ENCODE measurements at places on chromosomes 5 and 9.

- no peak for DNase-seq
Observed at GRCh38 chr5:103929338-103930013, 366.9 kb upstream of the NUDT12 start.

DNA sequence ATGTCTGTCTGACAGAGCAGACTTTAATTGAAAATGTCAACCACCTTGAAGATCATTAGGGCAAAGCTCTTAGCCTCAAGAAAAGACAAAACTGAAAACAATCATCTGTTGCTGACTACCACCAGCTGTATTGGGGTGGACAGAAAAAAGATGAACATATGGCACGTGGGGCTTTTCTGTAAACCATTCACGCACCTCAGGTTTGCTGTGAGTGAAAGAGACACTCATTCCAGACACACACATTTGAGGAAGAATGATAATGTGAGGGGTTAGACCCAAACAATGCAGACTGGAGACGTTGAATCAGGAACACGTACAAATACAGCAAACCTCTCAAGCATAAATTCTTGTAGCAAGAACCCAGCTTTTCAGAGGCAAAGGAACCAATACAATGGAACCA, 158.7 kb downstream of the EBF1 start:
- no peak for DNase-seq

- no peak for DNase-seq
Observed at GRCh38 chr5:115428248-115428647, 116.3 kb downstream of the FEM1C start.

DNA sequence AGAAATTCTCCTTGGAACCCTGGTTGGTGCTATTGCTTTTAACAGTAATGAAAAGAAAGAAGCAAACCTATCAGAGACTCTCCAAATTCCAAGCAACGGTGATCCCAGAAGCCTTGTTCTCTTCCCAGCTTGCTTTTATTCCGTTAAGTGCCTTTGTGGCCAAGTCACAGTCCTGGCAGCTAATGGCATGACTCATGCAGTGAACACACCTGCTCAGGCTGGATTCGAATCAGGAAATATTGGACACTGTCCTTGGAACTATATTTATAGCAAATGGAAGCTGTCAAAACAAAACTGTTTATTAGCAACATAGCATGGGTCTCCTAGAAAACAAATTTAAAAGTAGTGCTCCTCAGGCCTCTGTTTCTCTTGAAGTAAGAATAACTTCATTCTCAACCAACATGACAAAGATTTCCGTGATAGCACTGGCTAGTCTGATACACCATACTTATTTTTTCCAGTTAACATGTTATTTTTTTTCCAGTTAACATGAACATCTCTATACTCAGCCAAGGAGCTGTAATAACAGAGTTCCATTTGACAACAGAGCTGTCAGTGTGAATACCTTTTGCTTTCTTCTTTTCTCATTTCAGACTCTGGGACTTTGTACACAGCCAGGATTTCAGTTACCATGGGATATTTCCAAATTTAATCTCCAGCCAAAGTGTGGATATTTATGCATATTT, 502.4 kb downstream of the GADD45G start:
- DNase-seq = no peak

- no peak for DNase-seq
Observed at GRCh38 chr5:95746722-95747679, 15.9 kb downstream of the RHOBTB3 start.

- DNase-seq = no peak
Observed at GRCh38 chr5:135966790-135967189, 12.0 kb upstream of the LECT2 start.

GRCh38 chr5:176697267-176697933, 50.1 kb downstream of the TSPAN17 start:
- no peak for DNase-seq

DNA sequence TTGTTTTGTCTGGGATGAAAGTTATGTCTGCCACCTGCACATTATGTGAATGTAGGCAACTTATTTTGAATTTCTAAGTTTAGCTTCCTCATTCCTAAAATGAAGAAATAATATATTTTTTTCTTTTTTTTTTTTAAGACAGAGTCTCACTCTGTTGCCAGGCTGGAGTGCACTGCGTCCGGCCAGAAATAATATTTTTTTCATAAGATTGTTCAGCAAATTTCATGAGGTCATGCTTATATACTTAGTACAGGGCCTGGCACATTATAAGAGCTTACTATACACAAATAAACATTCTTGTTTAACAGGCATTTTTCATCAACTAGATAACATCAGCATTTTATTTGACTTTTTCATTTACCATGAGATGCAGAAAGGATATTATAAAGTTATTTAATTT, 368.5 kb downstream of the GABRG2 start:
- DNase-seq = no peak

DNA sequence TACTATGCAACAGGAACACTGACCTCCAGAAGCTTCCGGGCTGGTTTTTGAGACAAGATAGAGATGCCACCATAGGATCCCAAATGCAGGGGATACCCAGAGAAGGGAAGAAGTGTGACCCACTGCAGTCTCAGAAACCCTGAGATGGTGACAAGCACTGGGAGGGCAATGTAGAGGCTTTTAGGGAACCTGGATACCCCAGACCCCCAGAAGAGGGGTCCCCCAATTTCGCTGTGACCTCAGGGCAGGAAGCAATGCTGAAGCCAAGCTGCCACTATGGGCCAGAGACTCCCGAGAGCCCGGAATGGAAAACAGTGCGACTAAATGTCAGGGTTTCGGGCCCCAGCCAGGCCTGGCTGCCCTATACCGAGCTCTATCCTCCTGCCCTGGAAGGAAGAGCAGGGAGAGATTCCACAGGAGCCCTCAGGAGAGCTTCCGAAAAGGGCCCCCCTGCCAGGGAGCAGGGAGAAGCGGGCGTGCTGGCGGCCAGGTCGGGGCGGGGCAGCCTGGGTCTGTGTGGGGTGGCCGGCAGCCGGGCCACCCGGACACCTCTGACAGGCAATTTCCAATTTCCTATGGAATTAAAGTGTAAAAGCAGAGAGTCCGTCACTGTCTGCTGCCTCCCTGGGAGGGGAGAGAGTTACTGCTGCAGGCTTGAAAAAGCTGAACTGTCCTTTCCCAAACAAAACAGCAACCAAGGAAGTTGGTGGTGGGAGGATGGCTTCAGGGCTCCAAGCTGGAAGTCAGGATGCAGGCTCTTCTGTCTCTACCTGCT, 154.2 kb downstream of the FGF18 start:
- DNase-seq = no peak

DNA sequence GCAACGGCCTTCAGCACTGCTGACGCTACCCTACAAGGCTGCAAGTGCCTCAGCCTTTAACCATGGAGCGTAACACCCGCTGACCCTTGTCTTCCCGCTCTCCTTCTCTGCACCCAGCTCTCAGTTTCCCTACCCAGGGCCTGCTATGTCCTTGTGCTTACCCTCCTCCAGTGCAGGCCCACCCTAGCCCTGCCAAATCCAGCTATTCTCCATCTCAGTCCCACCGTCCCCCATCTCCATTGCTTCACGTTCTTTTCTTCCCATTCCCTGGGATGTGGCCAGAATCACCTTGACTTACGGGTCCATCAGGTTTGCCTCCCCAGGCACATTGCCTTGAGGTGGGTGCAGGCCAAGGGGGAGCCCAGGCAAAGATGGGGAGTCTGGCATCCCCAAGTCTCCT, 91.2 kb downstream of the PAX5 start:
- DNase-seq = no peak

- DNase-seq = no peak
Observed at GRCh38 chr5:61322738-61323725, 9.0 kb upstream of the ZSWIM6 start.

GRCh38 chr5:32092938-32093812, 80.9 kb downstream of the GOLPH3 start:
- DNase-seq = peak; percentile 70

- DNase-seq = no peak
Observed at GRCh38 chr5:60386436-60387050, 313.4 kb downstream of the DEPDC1B start.

GRCh38 chr5:147344861-147345260, 110.0 kb downstream of the STK32A start:
- DNase-seq = no peak

DNA sequence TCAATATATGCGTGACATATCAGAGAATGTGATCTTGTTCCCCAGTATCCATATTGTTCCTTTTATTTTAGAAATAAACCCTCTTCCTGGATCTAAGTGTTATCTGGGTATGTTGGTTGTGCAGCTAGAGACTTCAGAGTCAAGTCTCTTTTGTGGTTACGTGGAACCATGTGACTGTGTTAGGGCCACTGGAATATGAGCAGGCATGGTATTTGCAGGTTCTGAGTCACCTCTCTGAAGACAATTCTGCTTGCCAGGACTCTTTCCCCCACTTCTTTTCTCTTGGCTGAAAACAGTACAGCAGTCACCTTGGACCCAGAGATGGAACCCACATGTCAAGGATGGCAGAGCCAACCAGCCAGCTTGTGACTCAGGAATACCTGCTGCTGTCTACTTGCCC, 59.7 kb downstream of the ATP10B start:
- no peak for DNase-seq

GRCh38 chr5:180591311-180591887, at the start of gene SCGB3A1:
TSS of gene SCGB3A1 (minus strand) at chr5:180591499. CDS start at chr5:180591462, 37 bp downstream.
- no peak for DNase-seq

GRCh38 chr9:17005056-17005823, 129.6 kb upstream of the CNTLN start:
- no peak for DNase-seq

- DNase-seq = no peak
Observed at GRCh38 chr5:37272511-37272910, 23.3 kb upstream of the CPLANE1 start.

DNA sequence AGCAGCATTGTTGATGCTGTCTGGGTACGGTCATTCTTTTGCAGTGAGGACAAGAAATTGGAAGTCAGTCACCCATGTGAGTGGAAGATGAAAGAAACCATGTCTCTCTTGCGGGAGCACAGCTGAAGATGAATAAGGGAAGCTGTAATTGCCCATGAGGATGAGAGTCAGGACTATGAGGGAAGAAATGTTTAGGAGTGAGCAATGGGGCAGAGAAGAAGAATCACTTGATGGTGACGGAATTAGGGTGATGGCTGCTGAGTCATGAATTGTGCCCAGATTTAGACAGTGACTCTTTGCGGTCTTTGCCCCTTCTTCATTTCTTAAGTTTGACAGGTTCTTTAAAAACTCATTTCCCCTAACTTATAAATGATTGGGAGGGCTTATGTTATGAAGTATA, 183.3 kb downstream of the MAST4 start:
- DNase-seq = no peak

GRCh38 chr9:97895211-97895610, 27.1 kb downstream of the TRMO start:
- no peak for DNase-seq

DNA sequence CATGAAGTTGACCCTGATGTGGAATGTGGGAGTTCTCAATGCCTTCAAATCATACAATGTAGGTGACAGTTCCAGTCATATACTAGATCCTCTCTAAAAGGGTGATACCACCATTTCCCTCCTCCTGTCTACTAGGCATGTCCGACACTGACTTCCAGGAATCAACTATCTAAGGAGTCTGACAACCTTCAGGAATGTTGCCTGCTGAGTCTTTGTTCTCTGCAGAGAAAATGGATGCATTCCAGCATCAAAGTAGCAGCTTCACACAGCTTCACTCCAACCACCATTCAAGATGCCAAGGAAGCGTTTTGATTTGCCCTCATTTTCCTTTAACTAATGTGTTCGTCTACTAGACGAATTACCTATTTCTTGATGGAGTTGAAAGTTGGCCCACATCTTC, 530.2 kb downstream of the EBF1 start:
- no peak for DNase-seq

- DNase-seq = no peak
Observed at GRCh38 chr9:94945197-94946144, 219.0 kb downstream of the AOPEP start.

DNA sequence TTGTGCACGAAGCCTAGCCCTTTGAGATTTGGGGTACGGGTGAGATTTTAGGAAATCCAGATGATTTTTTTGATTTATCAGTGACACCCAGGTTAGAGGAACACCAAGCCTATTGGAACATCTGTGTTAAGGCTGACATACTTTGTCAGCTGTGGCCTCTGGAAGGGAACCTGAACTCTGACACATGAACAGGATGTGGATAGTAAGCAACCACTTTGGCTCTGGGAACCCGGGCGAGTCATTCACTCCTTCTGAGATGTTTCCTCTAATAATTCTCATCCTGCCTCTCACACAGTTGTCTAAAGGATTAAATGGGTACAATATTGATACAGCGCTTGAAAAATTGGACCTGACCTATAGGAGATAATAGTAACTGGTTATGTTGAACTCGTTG, 67.8 kb downstream of the FGF1 start:
- DNase-seq = no peak

GRCh38 chr5:74471875-74472274, 168.7 kb downstream of the ENC1 start:
- DNase-seq = no peak

DNA sequence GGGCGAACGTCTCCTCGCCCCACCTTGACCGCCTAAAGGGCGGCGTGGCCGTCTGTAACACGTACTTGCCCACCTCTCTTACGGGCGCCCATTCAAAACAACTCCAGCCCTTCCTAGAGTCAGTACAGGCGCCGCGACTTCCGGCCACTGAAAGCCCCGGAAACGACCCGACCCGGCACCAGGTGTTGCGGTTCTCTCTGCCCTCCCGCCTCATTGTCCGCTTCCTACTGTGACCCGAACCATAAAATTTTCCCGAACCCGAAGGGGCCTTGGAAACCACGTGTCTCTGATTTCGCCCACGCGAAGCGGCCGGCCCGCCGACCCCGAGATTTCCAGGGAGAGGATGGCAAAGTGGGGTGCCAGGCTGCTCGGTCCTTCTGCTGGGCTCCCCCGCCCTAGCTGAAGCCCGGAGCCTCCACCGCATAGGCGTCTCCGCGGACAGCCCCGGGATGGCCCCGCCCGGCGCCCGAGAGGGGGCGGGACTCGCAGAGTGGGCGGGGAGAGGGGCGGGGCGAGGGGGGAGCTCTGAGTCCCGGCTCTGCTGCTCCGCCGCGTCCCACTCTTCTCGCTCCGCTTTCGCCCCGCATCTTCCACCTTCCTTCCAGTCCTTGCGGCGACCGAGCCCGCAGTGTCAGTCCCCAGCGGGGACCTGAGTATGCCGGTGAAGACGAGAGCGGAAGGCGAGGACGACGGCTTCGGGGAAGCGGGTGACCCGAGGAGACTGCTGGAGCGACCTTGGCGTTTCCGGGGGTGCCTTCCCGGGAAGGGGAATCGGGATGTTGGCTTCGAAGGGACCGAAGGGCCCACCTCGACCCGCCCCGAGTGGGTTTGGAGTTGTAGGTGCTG, 684 bp upstream of the PTGES2 start:
- peak; percentile 93 for DNase-seq

Measured in activated CD8-positive, alpha-beta memory T cell treated with anti-CD3 and anti-CD28 coated beads, Interleukin-2, amount 50 U/mL, for 48 hours (primary cell).